HCEC 1CT (cell line): ENCODE measurements at places on chromosomes 6 and 20.
A peak's percentile ranks its signal among the peaks of the same experiment; 100 is the strongest.

DNA sequence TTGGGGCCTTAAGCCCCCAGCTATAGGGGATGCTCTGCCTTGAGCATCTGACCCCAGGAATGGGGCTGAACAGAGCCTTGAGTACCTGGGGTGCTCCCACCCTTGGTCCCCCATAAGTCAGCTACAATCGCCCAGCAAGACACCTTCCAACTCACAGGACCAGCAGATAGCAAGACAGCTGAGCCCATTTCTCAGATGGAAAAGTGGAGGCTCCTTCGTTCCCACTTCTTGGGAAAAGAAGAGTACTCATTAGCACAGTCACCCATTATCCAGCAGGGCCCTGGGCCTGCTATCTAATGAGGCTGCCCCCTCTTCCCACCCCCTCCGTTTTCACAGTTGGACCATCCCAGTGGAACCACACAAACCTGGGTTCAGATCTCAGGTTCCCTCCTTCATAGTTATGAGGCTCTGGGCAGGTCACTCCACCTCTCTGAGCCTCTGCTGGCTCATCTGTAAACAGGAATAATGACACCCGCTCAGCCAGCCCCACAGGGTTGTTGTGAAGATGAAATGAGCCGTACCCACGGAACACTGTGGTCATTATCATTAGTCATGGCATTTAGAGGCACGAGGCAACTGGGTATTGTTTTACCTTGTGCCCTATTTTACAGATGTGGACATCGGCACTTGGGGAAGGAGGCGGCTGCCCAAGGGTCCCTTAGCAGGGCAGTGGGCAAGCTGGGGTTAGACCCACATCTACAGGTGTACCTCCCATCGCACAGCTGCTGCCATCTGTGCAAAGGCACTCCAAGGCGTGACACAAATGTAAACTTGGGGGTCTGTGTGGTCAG, 4.5 kb downstream of the LPIN3 start:
- no peak for DNase-seq

DNA sequence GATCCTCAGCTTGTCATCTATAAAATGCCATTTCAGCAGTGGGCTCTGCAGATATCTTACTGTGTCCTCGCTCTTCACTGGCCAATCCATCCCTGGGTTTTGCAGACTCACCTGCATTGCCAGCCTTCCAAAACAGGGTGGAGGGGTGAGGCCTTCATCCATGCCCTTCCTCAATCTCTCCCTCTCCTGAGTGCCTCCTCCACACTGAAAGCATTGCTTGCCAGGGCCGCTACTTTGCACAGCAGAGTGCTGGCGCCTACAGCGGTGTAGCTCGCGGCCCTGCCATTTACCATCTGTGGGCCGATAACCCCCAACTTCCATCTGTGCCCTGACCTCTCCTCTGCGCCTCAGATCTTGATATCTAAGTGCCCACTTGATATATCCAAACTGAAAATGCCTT, 29.4 kb downstream of the TM9SF4 start:
- DNase-seq: no peak

GRCh38 chr6:144912474-144912873, 627.3 kb downstream of the UTRN start:
- DNase-seq: peak; percentile 91

DNA sequence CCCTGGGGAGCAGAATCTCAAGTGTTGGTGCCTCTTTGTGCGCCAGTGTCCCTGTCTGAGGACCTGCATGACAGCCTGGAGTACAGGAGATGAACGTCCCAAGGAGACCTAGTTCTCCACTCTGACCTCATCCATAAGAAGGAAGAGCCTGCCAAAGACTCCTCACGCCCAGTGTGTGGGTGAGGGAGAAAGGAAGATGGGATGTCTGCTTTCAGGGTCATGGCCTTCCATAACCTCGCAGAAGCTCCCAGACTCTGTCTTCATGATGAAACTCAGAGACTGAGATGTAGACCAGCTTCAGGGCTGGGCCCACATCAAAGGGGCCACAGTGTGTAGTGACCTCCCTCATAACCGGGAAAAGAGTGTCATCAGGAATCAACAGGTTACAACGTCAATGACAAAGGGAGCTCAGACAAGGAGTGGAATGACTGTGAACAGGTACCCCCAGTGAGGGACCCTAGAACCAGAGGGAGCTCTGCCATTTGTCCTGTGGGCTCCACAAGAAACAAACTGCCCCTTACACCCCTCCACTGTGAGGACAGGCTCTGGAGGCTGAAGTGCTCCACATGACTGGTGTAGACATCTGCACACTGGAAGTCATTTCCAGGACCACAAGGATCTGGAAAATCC, 8.1 kb downstream of the HLA-DQB1 start:
- DNase-seq: no peak

DNA sequence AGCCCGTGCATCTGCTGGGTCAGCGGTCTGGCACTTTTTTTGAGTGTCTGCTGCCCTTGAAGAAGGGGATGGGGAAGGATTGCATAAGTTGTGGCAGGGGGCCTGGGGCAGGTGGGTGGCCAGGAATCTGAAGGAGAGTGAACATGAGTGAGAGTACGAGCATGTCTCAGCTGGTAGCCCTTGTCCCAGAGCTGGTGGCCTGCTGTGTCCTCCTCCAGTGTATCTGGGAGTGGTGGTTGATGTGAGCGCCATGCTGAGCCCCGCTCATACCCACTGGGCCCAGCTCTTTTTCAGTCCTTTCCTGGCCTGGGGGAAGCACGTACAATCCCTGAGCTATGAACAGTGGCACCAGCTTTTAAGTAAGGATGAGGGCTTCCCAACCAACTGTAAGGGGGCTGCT, 136.2 kb upstream of the AGPAT4 start:
- DNase-seq: no peak

DNA sequence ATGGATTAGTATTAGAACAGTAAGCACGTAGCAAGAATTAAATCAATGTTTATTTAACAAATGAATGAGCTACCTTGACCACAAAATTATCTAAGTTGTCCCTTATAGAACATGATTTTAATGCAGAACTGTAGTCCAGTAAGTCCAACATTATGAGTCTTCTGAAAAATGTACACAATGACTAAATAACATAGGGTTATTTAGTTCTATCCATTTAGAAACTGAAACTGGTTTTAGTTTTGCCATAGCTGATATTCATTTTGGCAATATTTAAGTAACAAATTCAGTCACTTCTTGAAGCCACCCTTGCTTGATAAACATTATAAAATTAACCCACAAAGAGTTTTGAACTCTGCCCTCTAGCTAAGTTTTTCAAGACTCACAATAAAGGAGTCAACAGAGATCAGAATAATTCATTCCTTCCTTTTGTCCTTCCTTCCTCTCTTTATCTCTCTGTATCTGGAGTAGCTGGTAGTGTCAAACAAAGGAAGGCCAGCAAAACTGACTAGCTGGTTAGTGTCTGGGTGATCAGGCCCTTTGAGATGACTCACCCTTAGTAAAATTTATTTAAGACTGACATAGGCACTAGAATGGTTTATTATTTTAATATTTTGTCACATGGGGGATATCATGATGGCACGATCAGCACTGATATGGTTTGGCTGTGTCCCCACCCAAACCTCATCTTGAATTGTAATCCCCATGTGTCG, 115.1 kb downstream of the BTBD9 start:
- DNase-seq: peak; percentile 28

- DNase-seq: no peak
Measured at GRCh38 chr6:167476844-167477595, 152.1 kb downstream of the TTLL2 start.

DNA sequence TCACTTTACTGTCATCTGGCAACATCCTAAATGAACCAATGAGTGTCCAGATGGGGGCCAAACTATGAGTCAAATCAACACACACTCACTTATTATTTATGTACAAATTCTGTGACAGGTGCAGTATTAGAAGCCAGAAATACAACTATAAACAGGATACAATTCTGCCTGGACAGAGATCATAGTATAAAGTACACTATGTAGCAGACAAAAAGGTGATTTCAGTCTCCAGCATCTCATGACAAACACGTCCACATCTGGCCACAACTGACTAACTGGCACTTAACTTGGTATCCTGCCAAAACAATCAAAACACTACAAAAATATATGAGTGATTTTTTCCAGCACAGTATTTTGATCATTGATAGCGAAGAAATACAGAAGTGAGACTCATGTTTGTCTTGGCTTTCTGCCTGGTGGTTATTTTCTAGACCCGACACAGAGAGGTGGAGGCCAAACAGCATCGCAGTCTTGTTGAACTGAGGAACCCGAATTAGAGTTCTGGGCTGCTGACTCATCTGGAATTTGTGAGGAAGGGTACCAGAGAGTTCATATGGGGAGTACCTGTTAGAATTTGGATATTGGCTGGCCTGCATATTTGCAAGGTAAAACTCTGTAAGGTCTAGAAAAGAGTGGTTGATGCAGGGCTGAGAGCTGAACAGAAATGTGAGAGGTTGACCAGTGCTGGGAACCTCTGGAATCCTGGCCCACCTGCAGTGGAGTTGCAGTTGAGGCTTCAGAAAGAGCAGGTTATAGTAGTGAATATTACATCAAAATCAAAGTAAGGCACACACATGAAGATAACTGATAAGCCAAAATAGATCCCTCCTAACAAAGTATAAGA, 475.2 kb downstream of the PTPRT start:
- no peak for DNase-seq

DNA sequence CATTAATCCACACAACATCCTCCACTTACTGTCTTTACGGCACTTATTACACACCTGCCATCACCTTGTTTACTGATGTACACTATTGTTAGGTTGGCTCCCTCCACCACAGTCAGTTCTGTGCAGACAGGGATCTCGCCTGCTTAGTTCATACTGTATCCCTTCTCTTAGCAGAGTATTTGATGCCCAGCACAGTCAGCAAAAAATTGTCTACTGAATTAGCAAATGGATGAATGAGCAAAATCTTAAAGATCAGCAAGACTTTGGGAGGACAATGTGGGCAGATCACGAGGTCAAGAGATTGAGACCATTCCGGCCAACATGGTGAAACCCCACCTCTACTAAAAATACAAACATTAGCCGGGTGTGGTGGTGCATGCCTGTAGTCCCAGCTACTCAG, 109.8 kb upstream of the ATXN1 start:
- DNase-seq: no peak

- no peak for DNase-seq
Measured at GRCh38 chr6:135228486-135228885, 47.4 kb downstream of the MYB start.

- no peak for DNase-seq
Measured at GRCh38 chr6:30789606-30790005, 45.3 kb upstream of the IER3 start.

DNA sequence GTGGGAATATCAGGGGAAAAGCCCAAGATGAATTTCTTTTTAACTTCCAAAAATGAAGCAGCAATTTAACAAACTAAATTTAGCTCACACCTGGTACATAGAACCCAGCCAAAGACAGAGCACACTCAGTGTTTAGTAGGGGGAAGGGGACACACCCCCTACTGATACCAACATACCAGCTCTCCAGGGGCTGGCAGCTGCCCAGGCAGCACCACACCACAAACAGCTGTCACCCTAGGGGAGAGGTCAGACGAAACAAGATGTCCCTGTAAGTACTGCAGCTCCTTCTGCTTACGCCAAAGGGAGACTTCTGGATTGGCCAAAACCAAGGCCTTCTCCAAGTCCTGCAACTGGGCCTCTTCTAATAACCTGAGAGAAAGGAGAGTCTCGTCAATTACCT, 26.0 kb downstream of the MDN1 start:
- DNase-seq: no peak

DNA sequence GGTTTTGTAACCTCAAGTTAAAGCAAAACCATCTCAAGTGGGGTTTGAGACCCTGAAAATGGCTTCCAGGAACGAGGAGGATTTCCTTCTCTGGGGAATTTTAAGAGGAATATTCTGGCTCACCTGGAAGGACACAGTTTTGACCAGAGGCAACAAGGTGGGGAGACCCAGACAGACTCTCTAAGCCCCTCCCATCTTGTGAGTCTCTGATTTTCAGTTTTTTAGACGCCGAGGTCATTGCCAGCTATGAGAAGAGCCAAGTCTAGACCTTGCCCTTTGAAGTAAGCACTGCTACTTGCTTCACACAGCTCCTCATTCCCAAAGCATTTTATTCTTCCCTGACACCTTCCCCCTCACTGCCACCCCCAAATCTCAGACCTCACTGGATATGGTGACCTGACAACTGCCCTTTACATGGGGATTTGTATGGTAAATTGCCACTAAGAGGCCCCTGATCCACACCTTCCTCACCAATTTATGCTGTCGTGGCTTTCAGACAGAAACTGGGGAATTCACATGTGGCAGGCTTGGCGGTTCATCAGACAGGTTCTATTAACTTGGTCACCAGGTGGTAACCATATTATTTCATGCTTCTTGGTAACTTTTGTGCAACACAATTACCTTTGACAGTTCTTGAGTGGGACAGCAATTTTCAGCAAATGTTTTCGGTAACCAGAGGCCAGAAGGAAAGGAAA, 116.2 kb downstream of the ISM1 start:
- no peak for DNase-seq

- no peak for DNase-seq
Measured at GRCh38 chr6:148818939-148819575, 72.2 kb downstream of the UST start.

DNA sequence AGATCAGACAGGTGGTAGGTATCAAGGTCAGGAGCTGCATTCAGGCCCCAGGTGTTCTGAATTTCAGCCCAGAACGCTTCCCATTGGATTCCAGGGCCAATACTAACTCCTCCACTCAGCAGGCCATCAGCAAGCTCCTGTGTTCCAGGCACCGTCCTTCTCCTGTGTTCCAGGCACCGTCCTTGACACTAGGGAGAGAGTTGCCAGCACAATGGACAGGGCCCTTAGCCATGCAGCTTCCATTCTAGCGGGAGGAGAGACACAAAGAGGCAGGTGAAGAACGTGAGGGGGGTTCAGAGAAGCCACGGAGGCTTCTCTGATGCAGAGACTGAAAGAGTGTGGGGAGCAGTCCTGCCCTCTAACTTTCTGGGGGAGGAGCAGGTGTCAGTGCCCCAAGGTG, 77.7 kb downstream of the FOXC1 start:
- no peak for DNase-seq

- no peak for DNase-seq
Measured at GRCh38 chr6:72182337-72183246, 296.2 kb downstream of the RIMS1 start.

DNA sequence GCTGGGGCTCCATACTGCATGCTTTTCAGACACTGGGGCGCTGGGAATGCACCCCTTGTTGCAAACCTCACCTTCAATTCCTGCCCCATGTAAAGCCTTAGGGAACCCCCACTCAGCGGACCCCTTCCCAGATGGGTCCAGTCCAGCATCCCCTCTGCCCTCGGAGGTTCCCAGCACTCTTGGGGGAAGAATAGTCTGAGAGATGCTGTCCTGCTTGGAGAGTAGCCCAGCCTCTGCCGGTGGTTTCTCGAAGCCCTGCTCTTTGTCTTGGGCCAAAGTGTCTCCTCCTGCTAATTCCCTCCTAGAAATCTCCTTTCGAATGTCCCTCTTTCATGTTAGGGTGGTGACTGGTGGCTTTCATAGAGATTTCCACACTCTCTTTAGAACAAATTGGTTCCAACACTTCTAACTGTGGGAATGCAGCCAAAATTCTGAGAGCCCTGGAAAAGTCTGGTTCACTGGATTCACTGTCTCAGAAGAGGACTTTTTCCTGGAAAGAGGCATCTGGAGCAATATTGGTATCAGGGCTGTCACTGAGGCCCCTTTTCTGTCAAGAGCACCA, 24.9 kb upstream of the SULF2 start:
- DNase-seq: no peak

GRCh38 chr20:43746344-43747137, 19.7 kb upstream of the GTSF1L start:
- DNase-seq: no peak

- peak; percentile 6 for DNase-seq
Measured at GRCh38 chr6:17066610-17067009, 35.2 kb upstream of the STMND1 start.
